Caco-2 (cell line): ENCODE measurements at places on chromosomes 3 and 15.
A peak's percentile ranks its signal among the peaks of the same experiment; 100 is the strongest.

- DNase-seq = no peak
These were observed 73.1 kb upstream of the MEF2A start for GRCh38 chr15:99492716-99493115.

DNA sequence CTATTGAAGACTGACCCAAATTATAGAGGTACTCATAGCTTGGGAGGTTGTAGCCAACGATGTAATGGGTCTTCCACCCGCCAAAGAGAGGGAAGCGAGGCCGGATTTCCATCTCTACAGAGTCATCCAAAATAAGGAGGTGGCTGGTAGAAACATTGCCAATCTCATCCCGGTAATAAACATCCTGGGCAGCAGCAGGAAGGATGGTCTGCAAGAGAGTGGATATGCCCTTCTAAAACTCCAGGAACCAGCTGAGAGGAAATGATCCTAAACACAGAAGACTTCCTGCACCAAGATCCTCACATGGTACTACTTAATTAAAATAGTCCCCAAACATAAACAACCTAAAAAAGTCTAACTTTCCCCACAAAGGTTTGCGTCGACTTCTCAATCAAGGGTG lies 20.7 kb downstream of the RPN1 start:
- no peak for DNase-seq

GRCh38 chr15:31440754-31441311 lies 114.2 kb downstream of the KLF13 start:
- DNase-seq = peak; percentile 27

- no peak for DNase-seq
These were observed 69.3 kb upstream of the BFSP2 start for GRCh38 chr3:133330522-133330921.

GRCh38 chr3:152550284-152550683 lies 281.6 kb downstream of the MBNL1 start:
- DNase-seq = no peak

GRCh38 chr15:86336051-86336788 lies 256.5 kb downstream of the AGBL1 start:
- DNase-seq = no peak

GRCh38 chr3:141076036-141076773 lies 25.1 kb downstream of the SPSB4 start:
- peak; percentile 49 for DNase-seq

DNA sequence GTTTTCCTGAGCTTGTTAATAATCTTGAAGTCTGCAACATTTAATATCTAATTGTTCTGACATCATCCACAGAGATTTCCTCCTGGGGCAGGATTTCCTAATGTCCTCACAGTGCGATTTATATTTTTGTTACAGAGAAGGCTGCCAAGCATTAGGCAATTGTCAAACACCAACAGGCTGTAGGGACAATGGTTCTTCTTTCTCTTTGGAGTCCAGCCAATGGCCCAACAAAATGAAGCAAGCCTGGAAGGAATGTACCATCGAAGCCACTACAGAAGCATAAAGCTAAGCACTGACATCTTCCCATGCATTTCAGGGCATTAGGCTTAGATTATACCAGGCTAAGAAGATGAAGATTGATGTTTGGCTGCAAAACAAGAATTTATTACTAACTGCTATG lies 173.0 kb upstream of the FRMD4B start:
- no peak for DNase-seq

- DNase-seq = no peak
These were observed 76.3 kb downstream of the XXYLT1 start for GRCh38 chr3:195194559-195195206.

DNA sequence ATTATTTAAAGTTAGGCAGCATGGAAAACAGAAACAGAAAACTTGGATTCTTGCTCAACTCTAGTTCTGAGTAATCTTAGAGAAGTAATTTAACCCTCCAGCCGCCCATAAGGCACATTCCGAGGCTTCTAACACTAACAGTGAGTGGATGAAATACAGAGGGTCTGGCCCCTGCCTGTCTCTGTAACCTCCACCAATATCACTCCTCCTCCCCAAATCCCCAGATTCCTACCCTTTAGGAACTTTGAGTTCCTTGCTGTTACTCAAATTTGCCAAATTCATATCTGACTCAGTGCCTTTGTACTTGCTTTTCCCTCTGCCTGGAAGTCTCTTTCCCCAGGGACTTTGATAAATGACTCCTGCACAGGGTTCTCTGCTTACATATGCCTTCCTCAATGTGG lies 112.5 kb upstream of the TGFBR2 start:
- DNase-seq = no peak

- DNase-seq = no peak
These were observed 1.0 kb downstream of the CSPG5 start for GRCh38 chr3:47577583-47578118.

- DNase-seq = no peak
These were observed 247.9 kb upstream of the STT3B start for GRCh38 chr3:31284776-31285175.

DNA sequence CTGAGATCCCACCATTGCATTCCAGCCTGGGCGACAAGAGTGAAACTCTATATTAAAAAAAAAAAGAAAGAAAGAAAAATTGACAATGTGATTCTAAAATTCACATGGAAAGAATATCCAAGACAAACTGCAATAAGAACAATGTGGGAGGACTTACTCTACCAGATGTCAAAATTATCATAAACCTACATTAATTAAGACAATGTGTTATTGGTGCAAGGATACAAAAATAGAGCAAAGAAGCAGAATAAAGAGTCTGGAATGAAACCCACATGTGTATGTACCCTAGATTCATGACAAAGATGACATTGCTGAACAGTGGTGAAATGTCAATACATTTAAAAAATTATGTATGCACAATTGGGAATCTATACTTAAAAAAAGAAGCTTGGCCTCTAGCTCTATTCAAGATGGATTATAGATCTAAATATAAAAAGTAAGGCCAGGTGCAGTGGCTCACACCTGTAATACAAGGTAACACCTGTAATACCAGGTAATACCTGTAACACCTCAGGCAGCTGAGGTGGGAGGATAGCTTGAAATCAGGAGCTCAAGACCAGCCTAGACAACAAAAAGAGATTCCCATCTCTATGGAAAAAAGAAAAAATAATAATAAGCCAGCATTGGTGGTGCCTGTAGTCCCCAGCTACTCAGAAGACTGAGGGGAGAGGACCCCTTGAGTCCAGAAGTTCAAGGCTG lies 45.7 kb downstream of the ZBTB11 start:
- no peak for DNase-seq

DNA sequence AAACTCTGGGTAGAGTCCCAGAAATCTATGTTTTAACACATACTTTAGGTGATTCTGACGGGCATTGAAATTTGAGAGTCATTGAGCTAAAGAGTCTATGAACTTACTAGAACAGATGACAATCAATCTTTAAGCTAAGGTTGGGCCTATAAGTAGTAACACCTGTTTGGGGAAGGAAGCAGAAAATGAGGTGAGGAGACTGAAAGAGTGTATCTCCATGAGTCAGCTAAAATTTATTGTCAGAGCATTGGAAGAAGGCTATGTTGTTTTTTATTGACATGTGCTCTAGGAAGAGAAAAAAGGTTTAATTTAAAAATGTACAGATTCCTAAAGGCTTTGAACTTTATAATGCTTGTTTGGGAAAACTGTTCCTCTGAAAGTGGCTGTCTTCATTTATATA lies 42.9 kb downstream of the TPRG1 start:
- no peak for DNase-seq

GRCh38 chr3:139982404-139982803 lies 47.4 kb downstream of the CLSTN2 start:
- DNase-seq = peak; percentile 32

DNA sequence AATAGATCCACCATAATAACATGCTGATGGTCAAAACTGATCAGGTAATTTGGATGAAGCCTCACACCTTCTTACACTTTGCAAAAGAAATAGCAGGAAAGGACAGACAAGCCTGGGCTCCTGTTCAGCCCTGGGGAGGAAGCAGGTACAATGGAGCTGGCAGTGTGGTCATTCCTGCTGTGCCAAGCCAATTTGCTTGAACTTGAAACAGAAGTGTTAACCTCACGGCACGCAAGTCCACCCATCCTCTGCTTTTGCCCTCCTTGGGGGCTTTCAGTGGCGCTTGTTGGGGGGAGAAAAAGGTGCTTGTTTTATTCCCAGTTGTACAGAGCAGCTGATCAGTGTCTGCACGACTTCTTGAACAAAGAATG lies 36.8 kb upstream of the RFTN1 start:
- DNase-seq = no peak

DNA sequence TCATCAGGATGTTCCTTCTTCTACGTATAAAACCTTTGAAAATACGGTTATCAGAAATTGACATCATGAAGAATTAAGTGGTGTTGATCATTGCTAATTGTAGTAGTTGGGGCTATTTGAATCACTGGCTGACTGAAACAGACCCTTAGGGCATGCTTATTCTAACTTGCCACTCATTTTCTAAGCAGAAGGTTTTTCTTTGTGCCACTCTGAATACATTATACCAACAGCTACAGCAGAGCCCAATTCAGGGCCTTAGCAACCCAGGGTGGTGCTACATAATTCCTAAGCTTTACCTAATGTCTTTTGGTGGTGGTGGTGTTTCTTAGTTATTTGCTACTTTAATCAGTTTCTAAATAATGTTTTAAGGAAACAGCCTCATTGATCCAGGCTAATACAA lies 524.2 kb downstream of the NLGN1 start:
- DNase-seq = no peak

DNA sequence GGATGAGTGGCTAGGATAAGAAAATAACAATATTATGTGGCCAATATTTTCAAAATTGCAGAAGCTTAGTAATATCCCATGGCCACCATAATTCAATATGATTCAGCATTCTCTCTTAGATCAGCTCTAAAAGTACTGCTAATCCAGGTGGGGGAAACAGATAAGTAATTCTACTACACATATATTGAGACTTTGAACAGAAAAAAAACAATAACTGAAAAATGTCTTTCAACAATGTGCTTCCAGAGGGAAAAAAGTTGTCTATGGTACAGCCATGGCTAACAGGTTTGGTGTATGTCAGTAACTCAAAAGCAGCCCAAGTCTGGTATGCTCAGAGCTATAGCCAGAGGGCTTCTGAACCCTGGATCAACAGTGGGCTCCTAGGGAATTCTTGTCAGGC lies 42.4 kb upstream of the PPIB start:
- no peak for DNase-seq

DNA sequence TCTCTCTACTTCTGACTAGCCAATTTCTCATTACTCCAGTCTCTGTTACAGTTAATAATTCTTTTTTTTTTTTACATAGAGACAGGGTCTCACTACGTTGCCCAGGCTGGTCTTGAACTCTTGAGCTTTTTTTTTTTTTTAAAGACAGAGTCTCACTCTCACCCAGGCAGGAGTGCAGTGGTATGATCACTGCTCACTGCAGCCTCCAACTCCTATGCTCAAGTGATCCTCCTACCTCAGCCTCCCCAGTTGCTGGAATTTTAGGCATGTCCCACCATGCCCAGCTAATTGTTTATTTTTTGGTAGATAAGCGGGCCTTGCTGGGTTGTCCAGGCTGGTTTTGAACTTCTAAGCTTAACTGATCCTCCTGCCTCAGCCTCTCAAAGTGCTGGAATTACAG lies 13.6 kb downstream of the IP6K1 start:
- no peak for DNase-seq

DNA sequence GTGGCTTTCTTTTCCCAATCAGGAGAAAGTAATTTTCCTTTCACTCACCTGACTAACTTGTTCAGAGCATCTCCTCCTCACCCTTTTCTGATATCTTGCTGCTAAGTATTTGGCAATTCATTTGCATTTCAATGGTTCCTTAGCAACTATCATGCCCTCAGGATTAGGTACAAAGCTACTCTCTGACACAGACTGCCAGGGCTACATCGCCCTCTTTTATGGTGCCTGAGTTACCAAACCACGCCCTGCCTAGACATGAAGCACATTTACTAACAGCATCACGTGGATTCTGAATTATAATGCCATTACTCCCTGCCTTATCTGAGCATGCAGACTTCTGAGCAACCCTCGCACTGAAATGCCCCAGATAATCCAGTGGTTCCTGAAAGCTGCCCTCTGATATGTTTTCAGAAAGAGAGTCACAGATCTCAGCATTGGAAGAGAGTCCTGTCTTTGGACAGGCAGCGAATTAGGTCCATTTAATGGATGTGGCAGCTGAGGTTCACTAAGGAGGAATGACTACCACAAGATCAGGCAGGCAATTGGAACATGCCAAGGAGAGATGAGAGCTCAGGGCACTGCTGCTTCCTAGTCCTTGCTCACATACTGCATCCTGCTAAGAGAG lies 14.5 kb downstream of the EPHB1 start:
- no peak for DNase-seq

GRCh38 chr3:57135964-57136719 lies 29.0 kb downstream of the IL17RD start:
- DNase-seq = no peak

GRCh38 chr15:99749386-99749785 lies 16.1 kb upstream of the LYSMD4 start:
- DNase-seq = no peak
